ENCODE measurements at places on chromosomes 1 and 21. TPM values are rescaled to one million over a fixed set of nuclear protein-coding genes. Genes with fewer than 3 reads are reported as not detected.

MNDA gene
- not detected for total RNA-seq

KCNJ6 gene
- not detected for total RNA-seq

SPSB1 gene
- 7.1 TPM for total RNA-seq

RYR2 gene
- 8.8 TPM for total RNA-seq

PPFIA4 gene
- total RNA-seq = 33.4 TPM

RGS18 gene
- total RNA-seq = not detected

GRCh38 chr1:33248244-33248643, 8.0 kb upstream of the ZNF362 start:
- peaks cover 30% of the 10 kb centered on the region for H3K27me3 ChIP-seq
- H3K36me3 ChIP-seq = no peaks in the 10 kb centered on the region
- no peaks in the 10 kb centered on the region for H3K4me1 ChIP-seq
- DNase-seq = no peak

GRCh38 chr1:110130989-110131388, 18.7 kb downstream of the UBL4B start:
- H3K27me3 ChIP-seq = peaks cover 41% of the 10 kb centered on the region
- no peak overlapping the region for H3K4me3 ChIP-seq
- no peaks in the 10 kb centered on the region for H3K4me1 ChIP-seq

DNA sequence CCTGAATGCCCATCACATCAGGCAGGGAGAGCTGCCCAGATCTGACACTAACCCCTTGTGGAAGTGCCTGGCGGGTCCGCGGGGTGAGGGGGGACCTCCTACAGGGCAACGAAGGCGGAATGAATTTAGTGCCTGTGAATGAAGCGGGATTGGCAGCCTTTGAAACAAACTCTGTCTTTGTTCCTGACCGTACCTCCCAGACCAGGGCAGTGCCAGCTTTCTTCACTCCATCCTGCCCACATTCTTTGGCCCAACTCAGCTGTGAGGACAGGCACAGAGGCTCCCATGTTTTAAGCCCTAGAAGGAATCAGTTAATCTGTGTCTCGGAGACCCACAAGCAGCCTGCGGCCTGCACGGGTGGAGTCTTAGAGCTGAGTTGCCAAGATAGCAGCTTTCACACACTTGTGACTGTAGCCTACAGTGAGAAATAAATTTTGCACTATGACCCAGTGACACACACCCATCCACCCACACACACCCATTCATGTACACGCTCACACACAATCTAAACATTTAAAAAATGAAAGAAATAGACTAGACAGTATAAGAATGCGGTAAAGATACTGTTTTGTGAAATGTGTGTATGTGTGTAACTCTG, 60.1 kb upstream of the USP24 start:
- H3K36me3 ChIP-seq = no peaks in the 10 kb centered on the region
- peaks cover 33% of the 10 kb centered on the region for H3K4me1 ChIP-seq
- H3K27ac ChIP-seq = no peak overlapping the region
- no peak for DNase-seq
- no peaks in the 10 kb centered on the region for H3K27me3 ChIP-seq

DNA sequence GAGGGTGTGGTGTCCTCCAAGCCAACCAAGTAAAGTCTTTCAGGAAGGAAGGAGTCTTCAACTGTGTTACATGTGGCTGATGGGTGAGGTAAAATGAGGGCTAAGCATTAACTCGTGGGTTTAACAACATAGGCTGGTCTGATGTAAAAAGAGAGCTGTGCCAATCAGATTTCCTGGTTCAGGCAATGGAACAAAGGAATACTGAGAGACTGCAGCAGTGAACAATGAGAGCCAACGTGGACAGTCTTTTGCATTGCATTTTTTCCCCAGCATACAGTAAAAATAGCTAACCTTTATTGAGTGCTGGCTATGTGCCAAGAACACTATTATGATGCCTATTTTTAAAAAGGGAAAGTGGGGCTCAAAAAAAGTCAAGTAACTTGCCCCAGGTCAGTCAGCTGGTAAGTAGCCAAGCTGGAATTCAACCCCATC, 31.1 kb downstream of the DLGAP3 start:
- H3K4me3 ChIP-seq = no peak overlapping the region
- no peak for DNase-seq
- no peaks in the 10 kb centered on the region for H3K4me1 ChIP-seq
- no peaks in the 10 kb centered on the region for H3K36me3 ChIP-seq
- peaks cover 17% of the 10 kb centered on the region for H3K27me3 ChIP-seq

DNA sequence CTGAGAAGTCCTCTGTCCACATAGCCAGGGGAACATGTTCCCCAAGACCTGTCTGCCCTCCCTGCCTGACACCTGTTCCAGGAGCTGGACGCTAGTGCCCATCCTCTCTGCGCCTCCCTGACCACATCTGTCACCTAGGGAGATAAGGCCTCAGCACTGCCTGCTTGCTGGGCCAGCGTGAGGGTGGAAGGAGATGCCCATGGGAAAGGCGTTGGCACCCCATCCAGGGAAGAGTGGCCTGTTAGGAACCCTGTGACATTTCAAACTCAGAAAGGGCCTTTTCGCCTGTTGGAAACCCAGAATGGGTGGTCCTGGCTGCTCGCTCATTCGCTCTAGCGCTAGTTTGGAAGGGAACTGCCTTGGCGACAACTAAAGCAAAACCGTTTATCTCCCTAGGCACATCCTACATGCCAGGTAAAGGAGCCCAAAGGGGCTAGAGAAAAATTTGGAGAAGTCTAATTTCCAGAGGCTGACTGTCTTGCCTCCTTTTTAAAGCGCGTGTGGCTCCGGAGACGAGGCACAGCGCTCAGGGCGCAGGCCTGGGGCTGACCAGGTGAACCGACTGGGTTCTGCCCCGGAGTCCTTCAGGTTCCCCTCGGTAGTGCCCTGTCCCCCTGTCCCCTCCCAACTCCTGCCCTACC, 410 bp downstream of the ACTA1 start:
- peaks cover 14% of the 10 kb centered on the region for H3K4me1 ChIP-seq
- H3K27me3 ChIP-seq = peaks cover 75% of the 10 kb centered on the region
- no peak overlapping the region for H3K27ac ChIP-seq
- no peak for DNase-seq

DNA sequence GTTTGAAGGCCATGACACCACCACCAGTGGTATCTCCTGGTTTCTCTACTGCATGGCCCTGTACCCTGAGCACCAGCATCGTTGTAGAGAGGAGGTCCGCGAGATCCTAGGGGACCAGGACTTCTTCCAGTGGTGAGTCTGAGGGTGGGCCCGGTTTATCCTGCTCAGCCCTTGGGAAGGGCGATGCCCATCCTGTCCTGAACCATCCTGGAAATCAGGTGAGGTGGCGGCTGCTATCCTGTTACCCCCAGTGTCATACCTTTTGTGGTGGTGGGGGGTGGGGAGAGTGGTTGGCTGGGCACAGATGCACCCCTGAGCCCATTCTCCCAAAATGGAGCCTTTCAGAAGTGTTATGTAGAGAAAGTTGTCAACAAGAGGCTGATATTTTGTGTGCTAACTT, 16.3 kb downstream of the CYP4B1 start:
- H3K27me3 ChIP-seq = no peaks in the 10 kb centered on the region
- no peaks in the 10 kb centered on the region for H3K36me3 ChIP-seq
- DNase-seq = no peak
- H3K4me1 ChIP-seq = no peaks in the 10 kb centered on the region

GRCh38 chr1:107263291-107263915, 122.6 kb downstream of the NTNG1 start:
- DNase-seq = no peak
- no peaks in the 10 kb centered on the region for H3K27me3 ChIP-seq
- no peak overlapping the region for H3K27ac ChIP-seq
- peaks cover 3% of the 10 kb centered on the region for H3K4me1 ChIP-seq
- H3K4me3 ChIP-seq = no peak overlapping the region

GRCh38 chr1:181896824-181897223, 164.7 kb downstream of the ZNF648 start:
- H3K36me3 ChIP-seq = no peaks in the 10 kb centered on the region
- no peak overlapping the region for H3K27ac ChIP-seq
- no peak overlapping the region for H3K4me3 ChIP-seq

DNA sequence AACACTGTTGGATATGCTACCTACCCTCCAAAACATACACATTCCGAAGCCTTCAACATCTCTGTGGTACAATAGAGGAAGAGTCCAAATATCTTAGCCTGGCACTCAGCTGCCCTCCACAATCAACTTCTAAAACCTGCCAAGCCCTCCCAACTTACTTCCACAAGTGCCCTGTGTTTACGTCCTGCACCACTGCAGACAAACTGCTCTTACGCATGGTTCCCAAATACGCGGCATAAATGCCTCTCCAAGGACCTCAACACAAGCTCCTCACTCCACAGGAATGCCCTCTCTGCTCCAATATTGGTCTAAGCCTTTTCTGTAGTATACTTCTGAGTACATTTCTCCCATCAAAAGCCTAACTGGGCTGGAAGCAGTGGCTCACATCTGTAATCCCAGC, 6.8 kb downstream of the AK2 start:
- peaks cover 76% of the 10 kb centered on the region for H3K36me3 ChIP-seq
- no peak for DNase-seq
- H3K4me1 ChIP-seq = peaks cover 67% of the 10 kb centered on the region

DNA sequence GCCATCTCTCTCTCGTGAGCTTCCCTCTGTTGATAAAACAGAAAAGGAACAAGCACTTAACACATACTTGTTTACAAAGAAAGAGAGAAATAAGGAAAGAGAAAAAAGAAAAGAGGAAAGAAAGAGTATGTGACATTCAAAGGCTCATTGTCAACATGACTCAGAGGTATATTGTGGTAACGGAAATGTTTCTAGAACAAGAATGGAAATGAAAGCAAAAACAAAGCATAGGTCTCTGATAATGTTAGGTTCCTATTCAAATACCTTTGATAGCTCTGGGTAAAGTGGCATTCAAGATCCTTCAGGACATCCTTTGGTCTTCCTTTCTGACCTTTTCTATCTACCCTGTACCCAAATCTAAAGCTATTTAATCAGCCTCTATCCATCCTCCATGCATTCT, 67.4 kb upstream of the DMRTA2 start:
- H3K27me3 ChIP-seq = no peaks in the 10 kb centered on the region
- no peak overlapping the region for H3K4me3 ChIP-seq
- peaks cover 40% of the 10 kb centered on the region for H3K36me3 ChIP-seq
- peak overlapping the region; percentile 88 for H3K27ac ChIP-seq
- peaks cover 17% of the 10 kb centered on the region for H3K4me1 ChIP-seq

DNA sequence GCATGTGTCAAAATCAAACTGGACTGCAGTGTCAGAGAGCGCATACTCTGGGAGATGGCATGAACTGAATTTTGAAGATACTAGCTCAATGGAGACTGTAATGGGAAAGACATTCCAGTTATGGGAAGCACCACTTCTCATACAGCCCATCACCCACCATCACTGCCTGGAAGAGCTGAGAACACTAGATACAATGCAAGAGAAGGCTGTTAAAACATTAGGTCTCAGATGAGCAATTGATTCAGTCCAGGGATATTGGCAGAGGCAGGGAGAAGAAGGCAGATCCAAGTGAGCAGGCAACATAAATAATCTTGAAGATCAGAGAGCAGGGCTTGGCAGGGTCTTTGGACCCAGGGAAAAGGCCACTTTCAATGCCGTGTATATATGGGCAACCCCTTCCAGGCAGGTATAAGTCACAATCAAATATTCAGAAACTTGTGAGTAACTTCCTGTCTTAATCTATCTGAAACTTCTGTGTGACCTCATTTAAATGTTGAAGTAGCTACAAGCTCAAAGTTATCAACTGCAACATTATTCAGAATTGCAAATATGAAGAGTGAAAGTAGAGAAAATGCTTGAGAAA, 290.3 kb upstream of the SGIP1 start:
- no peak for DNase-seq
- H3K4me3 ChIP-seq = no peak overlapping the region
- H3K27me3 ChIP-seq = peaks cover 6% of the 10 kb centered on the region
- peaks cover 32% of the 10 kb centered on the region for H3K4me1 ChIP-seq

GRCh38 chr1:168917309-168917708, 188.3 kb upstream of the DPT start:
- H3K4me3 ChIP-seq = no peak overlapping the region
- H3K36me3 ChIP-seq = no peaks in the 10 kb centered on the region
- no peak overlapping the region for H3K27ac ChIP-seq
- H3K4me1 ChIP-seq = peaks cover 8% of the 10 kb centered on the region

- peaks cover 54% of the 10 kb centered on the region for H3K4me1 ChIP-seq
- H3K27me3 ChIP-seq = no peaks in the 10 kb centered on the region
- peaks cover 38% of the 10 kb centered on the region for H3K36me3 ChIP-seq
- H3K4me3 ChIP-seq = no peak overlapping the region
These were observed 820 bp upstream of the TTF2 start for GRCh38 chr1:117059334-117059677.
